ENCODE measurements at places on chromosomes 12 and 14. TPM values are rescaled to one million over a fixed set of nuclear protein-coding genes. Genes with fewer than 3 reads are reported as not detected.
A peak's percentile ranks its signal among the peaks of the same experiment; 100 is the strongest.

DNA sequence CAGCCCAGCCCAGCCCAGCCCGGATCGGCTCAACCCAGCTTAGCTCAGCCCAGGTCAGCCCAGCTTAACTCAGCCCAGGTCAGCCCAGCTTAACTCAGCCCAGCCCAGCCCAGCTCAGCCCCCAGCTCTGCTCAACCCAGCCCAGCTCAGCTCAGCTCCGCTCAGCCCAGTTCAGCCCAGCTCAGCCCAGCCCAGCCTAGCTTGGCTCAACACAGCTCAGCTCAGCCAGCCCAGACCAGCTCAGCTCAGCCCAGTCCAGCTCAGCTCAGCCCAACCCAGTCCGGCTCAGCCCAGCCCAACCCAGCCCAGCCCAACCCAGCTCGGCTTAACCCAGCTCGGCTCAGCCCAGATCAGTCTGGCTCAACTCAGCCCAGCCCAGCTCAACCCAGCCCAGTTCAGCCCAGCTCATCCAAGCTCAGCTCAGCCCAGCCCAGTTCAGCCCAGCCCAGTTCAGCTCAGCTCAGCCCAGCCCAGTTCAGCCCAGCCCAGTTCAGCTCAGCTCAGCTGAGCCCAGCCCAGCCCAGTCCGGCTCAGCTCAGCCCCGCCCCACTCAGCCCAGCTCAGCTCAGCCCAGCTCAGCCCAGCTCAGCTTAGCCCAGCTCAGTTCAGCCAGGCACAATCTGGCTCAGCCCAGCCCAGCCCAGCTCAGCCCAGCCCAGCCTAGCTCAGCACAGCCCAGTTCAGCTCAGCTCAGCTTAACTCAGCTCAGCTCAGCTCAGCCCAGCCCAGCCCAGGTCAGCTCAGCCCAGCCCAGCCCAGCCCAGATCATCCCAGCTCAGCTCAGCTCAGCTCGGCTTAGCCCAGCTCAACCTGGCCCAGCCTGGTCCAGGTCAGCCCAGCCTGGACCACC, 331.7 kb downstream of the TMEM121 start:
- H3K36me3 ChIP-seq: peaks cover 15% of the 10 kb centered on the region
- H3K4me3 ChIP-seq: no peak overlapping the region
- no peaks in the 10 kb centered on the region for H3K27me3 ChIP-seq
- peaks cover 35% of the 10 kb centered on the region for H3K4me1 ChIP-seq

DNA sequence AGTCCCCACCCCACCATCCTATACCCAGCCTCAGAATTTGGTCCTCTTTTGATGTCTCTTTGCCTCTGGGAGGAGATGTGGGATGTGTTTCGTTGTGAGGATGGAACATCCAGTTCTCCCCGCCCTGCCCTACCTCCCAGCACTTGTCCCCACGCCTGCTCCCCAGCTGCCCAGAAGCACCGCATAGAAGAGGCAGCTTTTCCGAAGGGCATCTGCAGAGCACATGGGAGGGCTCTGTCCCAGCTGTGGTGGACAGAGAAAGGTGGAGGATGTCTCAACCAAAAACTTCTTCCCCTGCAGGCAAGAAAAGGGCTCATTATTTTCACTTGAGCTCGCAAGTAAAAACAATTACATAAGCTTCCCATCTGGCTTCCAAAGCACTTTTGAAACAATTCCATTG, 302.6 kb downstream of the PCNX1 start:
- peaks cover 4% of the 10 kb centered on the region for H3K27me3 ChIP-seq
- DNase-seq: no peak
- no peaks in the 10 kb centered on the region for H3K36me3 ChIP-seq
- H3K27ac ChIP-seq: no peak overlapping the region

GRCh38 chr12:55738123-55739024, 4.5 kb upstream of the GDF11 start:
- no peaks in the 10 kb centered on the region for H3K36me3 ChIP-seq
- peak overlapping the region; percentile 86 for H3K27ac ChIP-seq
- no peaks in the 10 kb centered on the region for H3K27me3 ChIP-seq
- peaks cover 23% of the 10 kb centered on the region for H3K4me1 ChIP-seq
- H3K4me3 ChIP-seq: peak overlapping the region; percentile 85
- DNase-seq: peak; percentile 98

GRCh38 chr12:117593815-117594400, 232.5 kb upstream of the NOS1 start:
- no peaks in the 10 kb centered on the region for H3K4me1 ChIP-seq
- H3K27ac ChIP-seq: no peak overlapping the region
- H3K27me3 ChIP-seq: no peaks in the 10 kb centered on the region
- H3K36me3 ChIP-seq: no peaks in the 10 kb centered on the region

GRCh38 chr12:49515266-49515665, 23.6 kb upstream of the KCNH3 start:
- H3K36me3 ChIP-seq: peaks cover 35% of the 10 kb centered on the region
- peaks cover 25% of the 10 kb centered on the region for H3K4me1 ChIP-seq
- no peak for DNase-seq
- H3K4me3 ChIP-seq: no peak overlapping the region
- no peaks in the 10 kb centered on the region for H3K27me3 ChIP-seq

DNA sequence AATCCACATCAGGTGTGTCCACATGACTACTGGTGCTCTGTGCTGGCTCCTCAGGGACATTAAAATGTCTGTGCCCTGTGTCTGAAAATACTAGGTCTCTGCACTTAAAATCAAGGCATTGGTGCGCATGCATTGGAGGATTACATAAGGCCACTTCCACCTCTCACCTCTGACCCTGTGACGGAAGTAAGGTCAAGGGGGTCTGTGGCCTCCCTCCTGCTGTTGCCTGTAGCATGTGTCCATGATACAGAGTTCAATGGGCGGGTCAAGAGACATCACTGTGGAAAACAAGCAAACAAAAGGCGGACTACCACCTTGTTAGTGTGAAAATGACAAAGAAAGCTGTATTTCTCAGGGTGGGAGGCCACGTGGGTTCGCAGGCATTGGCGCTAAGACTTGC, 208.6 kb upstream of the PWP1 start:
- DNase-seq: no peak
- H3K27me3 ChIP-seq: 0 out of 2 replicates have a peak, but pooled peaks cover 2% of the 10 kb centered on the region
- H3K4me3 ChIP-seq: no peak overlapping the region
- H3K4me1 ChIP-seq: peaks cover 5% of the 10 kb centered on the region

- H3K4me1 ChIP-seq: peaks cover 21% of the 10 kb centered on the region
- H3K27ac ChIP-seq: no peak overlapping the region
- DNase-seq: no peak
- no peaks in the 10 kb centered on the region for H3K27me3 ChIP-seq
- H3K36me3 ChIP-seq: no peaks in the 10 kb centered on the region
These were observed 3.3 kb upstream of the SCARB1 start for GRCh38 chr12:124866883-124867400.

- no peaks in the 10 kb centered on the region for H3K27me3 ChIP-seq
- H3K4me1 ChIP-seq: peaks cover 5% of the 10 kb centered on the region
- H3K36me3 ChIP-seq: no peaks in the 10 kb centered on the region
These were observed 7.6 kb upstream of the RAB21 start for GRCh38 chr12:71746974-71747611.

DNA sequence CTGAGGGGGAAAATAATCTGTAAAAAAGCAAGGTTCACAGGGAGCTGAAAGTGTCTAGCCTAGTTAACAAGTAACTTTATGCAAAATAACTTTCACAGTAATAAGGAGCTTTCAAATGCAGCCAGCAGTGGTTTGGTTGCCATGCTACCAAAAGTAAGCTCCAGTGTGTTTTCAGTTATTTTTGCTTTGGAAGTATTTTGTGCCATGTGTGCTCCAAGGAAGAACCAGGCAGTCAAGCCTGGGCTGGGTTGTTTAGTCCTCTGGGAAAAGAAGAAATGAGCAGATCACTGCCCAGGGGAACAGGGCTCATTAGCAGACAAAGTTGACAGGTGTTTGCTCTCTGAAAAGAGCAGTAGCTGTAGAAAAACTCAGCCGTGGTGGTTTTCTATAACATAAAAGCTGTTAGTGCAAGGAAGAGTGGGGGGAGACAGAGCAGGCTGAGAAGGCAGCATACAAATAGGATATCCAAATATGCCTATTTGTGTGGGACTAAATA, 92.8 kb upstream of the TMTC2 start:
- no peak overlapping the region for H3K27ac ChIP-seq
- DNase-seq: no peak
- H3K27me3 ChIP-seq: no peaks in the 10 kb centered on the region

- no peak overlapping the region for H3K27ac ChIP-seq
- H3K4me1 ChIP-seq: no peaks in the 10 kb centered on the region
- DNase-seq: no peak
- no peaks in the 10 kb centered on the region for H3K36me3 ChIP-seq
These were observed 32.5 kb upstream of the LALBA start for GRCh38 chr12:48602192-48602989.

DNA sequence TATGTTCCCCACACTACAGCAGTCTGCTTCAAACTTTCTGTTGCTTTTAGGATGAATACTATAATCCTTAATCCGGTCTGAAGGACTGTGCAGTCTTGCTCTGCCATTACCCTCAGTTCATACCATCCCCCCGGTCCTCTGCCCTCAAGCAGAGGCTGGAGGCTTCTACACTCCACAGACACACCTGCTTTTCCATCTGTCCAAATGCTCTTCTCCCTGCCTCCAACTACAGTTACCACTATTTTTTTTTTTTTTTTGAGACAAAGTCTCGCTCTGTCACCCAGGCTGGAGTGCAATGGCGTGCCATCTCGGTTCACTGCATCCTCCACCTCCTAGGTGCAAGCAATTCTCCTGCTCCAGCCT, 19.3 kb upstream of the KCNH3 start:
- H3K4me3 ChIP-seq: no peak overlapping the region
- H3K36me3 ChIP-seq: peaks cover 40% of the 10 kb centered on the region
- H3K27ac ChIP-seq: no peak overlapping the region

GRCh38 chr14:67738740-67739504, 37.2 kb downstream of the RDH12 start:
- H3K4me1 ChIP-seq: no peaks in the 10 kb centered on the region
- H3K4me3 ChIP-seq: no peak overlapping the region
- no peak overlapping the region for H3K27ac ChIP-seq
- H3K36me3 ChIP-seq: no peaks in the 10 kb centered on the region

- H3K4me1 ChIP-seq: no peaks in the 10 kb centered on the region
- H3K27ac ChIP-seq: no peak overlapping the region
- no peak for DNase-seq
- H3K36me3 ChIP-seq: peaks cover 28% of the 10 kb centered on the region
- no peak overlapping the region for H3K4me3 ChIP-seq
These were observed 50.3 kb upstream of the SRSF5 start for GRCh38 chr14:69716478-69717187.

GRCh38 chr12:86826051-86826450, 569.9 kb upstream of the MGAT4C start:
- H3K4me3 ChIP-seq: no peak overlapping the region
- no peaks in the 10 kb centered on the region for H3K27me3 ChIP-seq
- H3K27ac ChIP-seq: no peak overlapping the region
- no peaks in the 10 kb centered on the region for H3K36me3 ChIP-seq
- DNase-seq: no peak

DNA sequence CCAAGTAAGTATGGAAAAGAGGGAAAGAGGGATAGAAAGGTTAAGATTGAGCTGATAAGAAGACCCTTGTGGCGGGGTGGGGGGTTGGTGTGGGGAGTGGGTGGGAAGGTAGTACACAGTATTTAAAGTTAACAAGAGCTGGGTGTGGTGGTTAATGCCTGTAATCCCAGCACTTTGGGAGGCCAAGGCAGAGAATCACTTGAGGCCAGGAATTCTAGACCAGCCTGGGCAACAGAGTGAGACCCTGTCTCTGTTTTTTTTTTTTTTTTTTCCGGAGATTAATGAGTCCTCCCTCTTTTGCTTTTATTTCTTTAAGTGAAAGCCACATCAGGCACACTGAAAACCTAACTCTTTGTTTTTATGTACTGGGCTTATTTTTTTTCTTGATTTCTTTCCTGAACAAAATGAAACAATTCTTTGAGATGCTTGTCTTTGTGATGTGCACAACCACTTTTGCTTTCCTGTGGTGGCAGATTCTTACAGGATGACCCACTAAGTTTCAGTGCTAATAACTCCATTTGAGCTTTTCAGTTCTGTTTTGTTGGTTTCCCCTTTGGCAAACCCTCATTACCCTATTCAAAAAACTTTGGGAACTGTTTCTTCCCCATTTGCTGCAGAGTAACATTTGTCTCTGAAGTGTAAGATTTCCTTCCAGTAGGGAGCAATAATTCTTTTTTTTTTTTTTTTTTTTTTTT, 54.8 kb downstream of the WNK1 start:
- H3K36me3 ChIP-seq: no peaks in the 10 kb centered on the region
- no peak for DNase-seq
- H3K27me3 ChIP-seq: no peaks in the 10 kb centered on the region
- peaks cover 88% of the 10 kb centered on the region for H3K4me1 ChIP-seq

DNA sequence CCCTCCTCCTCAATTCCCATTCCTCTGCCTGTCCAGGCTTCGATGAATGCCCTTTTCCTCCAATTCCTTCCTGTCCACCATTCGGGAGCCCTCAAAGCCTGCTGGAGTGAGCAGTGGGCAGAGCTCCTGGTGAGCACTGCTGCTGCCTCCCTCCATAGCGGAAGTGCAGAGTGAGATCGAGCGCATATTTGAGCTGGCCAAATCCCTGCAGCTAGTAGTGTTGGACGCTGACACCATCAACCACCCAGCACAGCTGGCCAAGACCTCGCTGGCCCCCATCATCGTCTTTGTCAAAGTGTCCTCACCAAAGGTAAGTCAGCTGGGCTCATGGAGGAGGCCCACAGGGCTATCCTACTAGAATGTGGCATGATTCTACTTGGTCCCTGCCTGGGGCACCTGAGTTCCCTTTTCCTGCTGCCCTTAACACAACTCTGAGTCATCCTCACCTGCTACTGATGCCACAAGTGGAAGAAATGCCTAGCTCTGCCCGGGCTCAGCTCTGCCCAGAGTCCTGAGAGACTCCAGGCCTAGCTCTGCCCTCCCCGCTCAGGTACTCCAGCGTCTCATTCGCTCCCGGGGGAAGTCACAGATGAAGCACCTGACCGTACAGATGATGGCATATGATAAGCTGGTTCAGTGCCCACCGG, 8.0 kb downstream of the CACNB3 start:
- H3K27ac ChIP-seq: no peak overlapping the region
- no peak overlapping the region for H3K4me3 ChIP-seq
- peaks cover 13% of the 10 kb centered on the region for H3K36me3 ChIP-seq
- peak; percentile 50 for DNase-seq

Gene NUDT4
- 12.1 TPM for total RNA-seq

Gene MDGA2
- not detected for total RNA-seq

Gene DTD2
- total RNA-seq: 54.7 TPM

Gene SLCO1A2
- total RNA-seq: not detected

Gene ADSS1
- 2.8 TPM for total RNA-seq

Gene RHEBL1
- total RNA-seq: 4.1 TPM

Gene COQ5
- 31.5 TPM for total RNA-seq

Gene ADAM21
- not detected for total RNA-seq

Gene MANSC4
- not detected for total RNA-seq

Gene HCAR2
- not detected for total RNA-seq

Gene ST8SIA1
- 4.6 TPM for total RNA-seq

Gene REP15
- total RNA-seq: not detected

All from Karpas-422 (cell line).